D721Med (cell line): ENCODE measurements at places on chromosomes 7 and 10.

GRCh38 chr7:83648464-83649241 lies at the start of gene SEMA3E:
Gene SEMA3E, minus strand, starts transcription at chr7:83649139.
- DNase-seq, result no peak

GRCh38 chr10:8063935-8064334 lies 9.4 kb downstream of the GATA3 start:
- no peak for DNase-seq

GRCh38 chr10:24556750-24557742 lies 166.6 kb downstream of the ARHGAP21 start:
- DNase-seq, result peak; percentile 36

- no peak for DNase-seq
Observed at GRCh38 chr7:17152721-17153120, 145.7 kb upstream of the AHR start.

- DNase-seq, result no peak
Observed at GRCh38 chr7:85074016-85074415, 112.8 kb downstream of the SEMA3D start.

- no peak for DNase-seq
Observed at GRCh38 chr7:149872419-149873073, 1.2 kb upstream of the ATP6V0E2 start.

GRCh38 chr10:43210556-43210955 lies 56.3 kb downstream of the RASGEF1A start:
- DNase-seq, result no peak

DNA sequence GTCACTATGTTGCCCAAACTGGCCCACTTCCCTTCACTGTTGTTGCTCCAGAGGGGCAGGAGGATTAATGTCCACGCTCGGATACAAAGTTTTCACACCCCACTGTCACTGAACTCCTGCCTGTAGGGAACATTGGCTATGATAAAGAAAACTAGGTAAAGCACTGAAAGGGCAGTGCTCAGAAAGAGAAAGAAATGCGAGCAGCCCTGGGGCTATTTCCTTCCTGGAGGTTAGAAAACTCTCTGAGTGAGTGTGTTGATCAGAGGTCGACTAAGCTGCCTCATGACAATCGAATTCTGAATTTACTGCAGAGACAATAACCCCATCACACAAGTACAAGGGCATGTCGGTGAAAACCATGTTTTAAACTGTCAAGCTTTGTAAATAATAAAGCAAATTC lies 227.2 kb upstream of the PITRM1 start:
- no peak for DNase-seq

GRCh38 chr7:2244404-2244995 lies 2.5 kb downstream of the NUDT1 start:
- DNase-seq, result no peak

GRCh38 chr10:13907570-13907969 lies 320.8 kb downstream of the PRPF18 start:
- no peak for DNase-seq

DNA sequence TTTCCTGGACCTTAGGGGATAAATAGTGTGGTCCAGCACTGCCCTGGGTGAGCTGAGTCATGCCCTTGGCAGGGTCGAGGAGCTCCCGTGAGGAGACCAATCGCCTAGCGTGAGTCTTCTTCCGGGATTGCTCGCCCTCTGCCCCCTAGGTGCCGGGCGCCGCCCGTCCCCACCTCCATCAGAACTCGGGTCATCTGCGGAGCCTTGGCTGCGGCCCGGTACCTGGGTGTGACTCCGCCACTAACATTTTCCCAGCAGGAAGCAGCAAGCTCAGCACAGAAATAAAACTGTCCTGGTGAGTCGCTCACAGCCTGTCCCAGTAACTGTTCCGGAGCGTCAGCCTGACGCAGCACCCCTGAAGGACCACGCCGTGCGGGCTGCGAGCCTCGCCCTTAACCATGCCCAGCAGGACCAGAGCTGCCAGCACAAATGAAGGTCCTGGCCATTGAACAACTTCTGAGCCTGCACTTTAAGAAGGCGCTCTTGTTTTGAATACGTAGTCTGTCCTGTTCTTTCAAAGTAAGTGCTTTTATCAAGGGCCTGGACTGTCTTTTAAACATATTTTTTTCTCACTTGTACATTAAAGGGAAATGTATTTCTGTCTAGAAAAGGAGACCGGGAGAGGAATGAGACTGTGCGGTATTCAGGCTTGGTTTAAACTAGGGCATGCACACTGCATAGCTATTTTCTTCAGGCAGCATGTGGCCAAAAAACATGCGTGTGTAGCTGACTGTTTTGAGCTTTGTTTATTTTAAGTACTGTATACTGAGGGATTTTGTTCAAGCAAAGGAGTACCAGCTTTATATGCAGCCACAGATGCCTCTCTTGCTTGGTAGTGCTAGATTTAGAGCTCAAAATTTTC lies 136.7 kb downstream of the HECW1 start:
- DNase-seq, result no peak

GRCh38 chr10:34551295-34551694 lies 263.8 kb downstream of the PARD3 start:
- DNase-seq, result no peak

GRCh38 chr7:105151152-105151551 lies 137.1 kb downstream of the KMT2E start:
- no peak for DNase-seq

DNA sequence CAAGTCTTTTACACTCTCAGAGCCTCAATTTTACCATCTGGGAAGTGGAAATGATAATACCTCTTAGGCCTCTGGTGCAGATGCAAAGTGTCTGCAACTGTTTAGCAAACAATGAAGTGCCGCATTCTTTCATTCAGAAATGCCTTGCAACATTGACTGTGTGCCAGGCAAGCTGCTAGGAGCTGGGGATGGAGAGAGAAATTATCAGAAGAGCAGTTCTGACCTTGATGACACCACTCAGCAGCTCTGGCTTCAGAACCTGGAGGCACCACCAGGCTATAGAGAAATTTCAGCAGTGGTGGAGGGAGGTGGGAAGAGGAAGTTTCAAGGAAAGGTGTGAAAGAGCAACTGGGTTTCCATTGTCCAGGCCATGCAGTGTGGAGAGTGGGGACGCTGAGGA lies 78.1 kb upstream of the HABP2 start:
- no peak for DNase-seq

GRCh38 chr10:104711302-104711721 lies 70.2 kb downstream of the SORCS3 start:
- no peak for DNase-seq

GRCh38 chr7:11858622-11859302 lies 26.8 kb upstream of the THSD7A start:
- no peak for DNase-seq

GRCh38 chr10:47016564-47016963 lies 105.3 kb downstream of the PTPN20 start:
- DNase-seq, result no peak

GRCh38 chr7:128022631-128023532 lies 8.4 kb downstream of the LRRC4 start:
- no peak for DNase-seq
